ENCODE measurements at places on chromosomes 7 and 10. TPM values are rescaled to one million over a fixed set of nuclear protein-coding genes. Genes with fewer than 3 reads are reported as not detected.

GRCh38 chr7:144827621-144828020 lies 8.2 kb downstream of the TPK1 start:
- H3K4me3 ChIP-seq: no peak overlapping the region
- no peak for DNase-seq
- H3K27ac ChIP-seq: no peak overlapping the region
- no peaks in the 10 kb centered on the region for H3K36me3 ChIP-seq
- no peaks in the 10 kb centered on the region for H3K27me3 ChIP-seq
- H3K4me1 ChIP-seq: no peaks in the 10 kb centered on the region

- H3K36me3 ChIP-seq: no peaks in the 10 kb centered on the region
- H3K27ac ChIP-seq: no peak overlapping the region
- DNase-seq: no peak
- no peaks in the 10 kb centered on the region for H3K27me3 ChIP-seq
These were observed 39.9 kb downstream of the PWWP2B start for GRCh38 chr10:132436861-132437410.

GRCh38 chr10:58638388-58638787 lies 125.7 kb downstream of the BICC1 start:
- H3K27ac ChIP-seq: peak overlapping the region; percentile 16
- H3K36me3 ChIP-seq: no peaks in the 10 kb centered on the region
- peaks cover 21% of the 10 kb centered on the region for H3K4me1 ChIP-seq
- no peaks in the 10 kb centered on the region for H3K27me3 ChIP-seq
- H3K4me3 ChIP-seq: no peak overlapping the region

DNA sequence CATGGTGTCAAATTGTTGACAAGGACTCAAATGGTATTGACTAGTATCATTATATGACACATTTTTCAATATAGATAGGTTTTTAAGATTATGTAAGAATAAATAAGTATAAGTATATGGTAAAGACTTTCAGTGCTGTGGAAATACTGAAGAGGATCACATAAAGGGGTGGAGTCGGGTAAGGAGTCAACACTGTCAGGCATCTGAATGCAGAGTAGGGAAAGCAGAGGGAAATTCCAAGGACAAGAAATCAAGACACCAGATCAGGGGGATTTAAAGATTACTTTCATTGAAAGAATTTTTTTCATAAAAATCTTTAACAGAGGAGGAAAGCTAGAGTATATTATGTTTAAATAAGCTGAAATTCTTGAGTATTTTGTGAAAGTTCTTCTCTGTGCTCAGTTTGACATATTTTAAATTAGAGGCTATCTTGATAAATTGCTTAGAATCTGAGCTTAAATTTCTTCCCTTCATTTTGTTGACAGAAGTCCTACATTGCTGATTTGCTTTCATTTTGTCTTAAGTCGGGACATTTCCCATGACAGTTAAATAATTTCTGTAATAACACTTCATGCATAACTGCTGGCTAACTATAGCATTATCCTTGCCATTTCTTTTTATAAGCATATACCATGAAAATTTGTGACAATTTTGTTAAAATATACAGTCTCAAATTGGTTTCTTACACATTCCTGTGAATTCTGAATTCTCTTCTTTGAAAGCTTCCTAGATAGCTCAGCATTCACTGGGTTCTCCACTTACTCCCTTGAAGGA lies 244.3 kb downstream of the PRKG1 start:
- no peaks in the 10 kb centered on the region for H3K36me3 ChIP-seq
- no peaks in the 10 kb centered on the region for H3K27me3 ChIP-seq
- no peaks in the 10 kb centered on the region for H3K4me1 ChIP-seq
- no peak overlapping the region for H3K4me3 ChIP-seq

GRCh38 chr10:54710918-54711317 lies 90.1 kb downstream of the PCDH15 start:
- no peak overlapping the region for H3K27ac ChIP-seq
- DNase-seq: no peak
- no peak overlapping the region for H3K4me3 ChIP-seq
- H3K4me1 ChIP-seq: no peaks in the 10 kb centered on the region

DNA sequence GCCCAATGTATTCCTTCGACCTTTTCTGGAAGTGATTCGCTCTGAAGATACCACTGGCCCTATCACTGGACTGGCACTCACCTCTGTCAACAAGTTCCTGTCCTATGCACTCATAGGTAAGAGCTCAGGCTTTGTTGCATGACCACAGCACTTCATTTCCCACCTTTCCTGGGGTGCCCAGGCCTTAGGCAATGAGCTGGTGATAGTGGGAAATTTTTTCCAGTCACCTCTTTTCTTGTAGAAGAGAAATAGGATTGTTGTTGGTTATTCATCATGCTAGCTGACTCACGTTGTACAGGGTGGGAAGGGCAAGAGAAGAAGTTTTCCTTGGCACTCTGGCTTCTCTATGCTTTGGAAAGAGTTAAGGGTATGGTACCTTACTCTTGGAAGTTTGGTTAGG lies 51.4 kb upstream of the NFKB2 start:
- H3K4me3 ChIP-seq: no peak overlapping the region
- H3K27ac ChIP-seq: no peak overlapping the region
- H3K4me1 ChIP-seq: no peaks in the 10 kb centered on the region
- no peaks in the 10 kb centered on the region for H3K27me3 ChIP-seq
- peaks cover 19% of the 10 kb centered on the region for H3K36me3 ChIP-seq

- DNase-seq: peak; percentile 86
- no peaks in the 10 kb centered on the region for H3K27me3 ChIP-seq
These were observed 91.1 kb upstream of the PDGFA start for GRCh38 chr7:610531-611280.

GRCh38 chr7:106887421-106887820 lies 22.3 kb downstream of the PIK3CG start:
- no peak overlapping the region for H3K4me3 ChIP-seq
- H3K27me3 ChIP-seq: no peaks in the 10 kb centered on the region
- H3K4me1 ChIP-seq: no peaks in the 10 kb centered on the region
- no peak overlapping the region for H3K27ac ChIP-seq
- no peak for DNase-seq

GRCh38 chr7:50481867-50482266 lies 31.7 kb upstream of the FIGNL1 start:
- no peaks in the 10 kb centered on the region for H3K4me1 ChIP-seq
- DNase-seq: no peak
- no peak overlapping the region for H3K4me3 ChIP-seq
- H3K27me3 ChIP-seq: no peaks in the 10 kb centered on the region
- H3K27ac ChIP-seq: no peak overlapping the region

DNA sequence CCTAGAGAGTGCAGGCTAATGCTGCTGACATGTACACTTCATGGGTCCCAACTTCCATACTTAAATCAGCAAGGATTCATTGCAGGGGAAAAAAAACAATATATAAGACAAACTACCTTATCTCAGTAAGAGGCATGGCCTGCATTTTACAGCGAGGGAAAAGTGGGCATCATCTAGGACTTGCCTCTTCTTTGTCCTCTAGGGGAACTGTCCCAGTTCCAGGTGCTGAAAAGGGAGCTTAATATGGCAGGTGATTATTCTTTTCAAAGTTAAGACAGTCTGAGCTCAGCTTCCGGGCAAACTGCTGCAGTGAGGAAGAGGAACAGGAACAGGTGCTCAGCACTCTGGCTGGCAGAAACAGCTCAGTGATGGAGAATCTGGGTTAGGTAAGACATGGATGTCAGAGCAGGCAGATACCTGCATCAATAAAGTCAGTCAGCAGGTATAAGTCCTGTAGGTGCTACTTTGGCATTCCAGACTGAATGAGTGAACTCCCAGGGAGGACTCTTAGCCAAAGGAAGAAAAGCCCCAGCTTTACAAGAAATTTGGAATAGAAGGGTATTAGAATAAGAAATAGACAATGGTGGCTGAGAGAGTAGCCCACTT lies 147.2 kb downstream of the TMEM178B start:
- H3K4me1 ChIP-seq: no peaks in the 10 kb centered on the region
- H3K27me3 ChIP-seq: no peaks in the 10 kb centered on the region
- DNase-seq: no peak

GRCh38 chr10:131514454-131514853 lies 202.9 kb upstream of the TCERG1L start:
- H3K4me3 ChIP-seq: no peak overlapping the region
- no peak for DNase-seq
- no peaks in the 10 kb centered on the region for H3K4me1 ChIP-seq
- no peaks in the 10 kb centered on the region for H3K27me3 ChIP-seq
- H3K27ac ChIP-seq: no peak overlapping the region

DNA sequence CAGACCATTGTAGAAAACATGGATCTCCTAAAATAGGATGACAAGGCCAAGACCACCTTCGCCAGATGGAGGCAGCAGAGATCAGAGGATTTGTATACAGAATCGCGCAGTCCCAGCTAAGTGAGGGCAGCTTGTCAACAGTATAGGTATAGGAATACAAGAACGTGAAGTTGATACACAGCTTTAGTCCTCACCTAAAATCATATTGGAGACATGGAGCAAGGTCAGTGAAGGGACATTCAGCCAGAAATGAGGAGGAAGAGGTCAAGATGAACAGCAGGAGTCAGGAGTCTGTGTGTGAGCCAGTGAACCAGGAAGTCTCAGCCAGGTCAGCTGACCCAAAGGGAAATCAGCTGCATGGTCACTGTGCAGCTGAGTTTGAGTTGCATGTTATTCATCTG lies 263.4 kb upstream of the PRKCQ start:
- no peak overlapping the region for H3K27ac ChIP-seq
- no peaks in the 10 kb centered on the region for H3K4me1 ChIP-seq
- H3K36me3 ChIP-seq: no peaks in the 10 kb centered on the region
- H3K4me3 ChIP-seq: no peak overlapping the region
- no peaks in the 10 kb centered on the region for H3K27me3 ChIP-seq

DNA sequence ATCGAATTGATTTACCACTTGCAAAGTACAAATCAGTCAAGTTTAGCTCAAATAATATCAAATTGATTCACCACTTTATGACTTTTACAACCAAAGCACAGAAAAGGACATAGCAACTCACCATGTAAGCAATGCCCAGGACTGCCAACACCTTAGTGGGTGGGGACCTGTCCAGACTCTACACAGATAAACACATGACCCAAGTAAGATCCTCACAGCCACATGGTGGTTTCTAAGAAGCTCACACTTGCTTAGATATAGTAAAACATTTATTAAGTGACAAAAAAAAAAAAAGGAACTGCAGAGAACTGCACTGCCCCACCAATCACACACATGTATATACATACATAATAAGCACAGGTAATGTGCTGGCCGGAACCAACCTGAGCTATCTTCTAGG lies 116.2 kb downstream of the SLC25A13 start:
- no peaks in the 10 kb centered on the region for H3K4me1 ChIP-seq
- H3K27ac ChIP-seq: no peak overlapping the region

DNA sequence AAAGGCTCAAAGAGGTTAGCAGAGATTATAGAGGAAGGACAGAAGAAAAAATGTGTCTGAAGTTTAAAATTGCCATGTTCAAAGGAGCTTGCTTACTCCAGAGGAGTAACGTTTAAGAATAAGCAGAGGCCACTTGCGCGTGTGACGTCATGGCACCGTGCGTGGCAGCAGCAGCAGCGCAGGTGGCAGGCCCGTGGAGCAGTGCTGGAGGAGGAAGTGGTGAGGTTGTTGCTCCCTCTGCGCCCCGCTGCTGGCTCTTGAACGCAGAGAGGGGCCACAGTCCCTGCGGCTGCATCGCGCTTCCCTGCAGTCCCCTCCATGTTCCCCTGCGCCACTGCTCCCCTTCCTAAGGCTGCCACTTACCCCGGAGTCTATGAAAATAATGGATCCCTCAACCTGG lies 37.5 kb downstream of the GDI2 start:
- no peaks in the 10 kb centered on the region for H3K27me3 ChIP-seq
- H3K27ac ChIP-seq: peak overlapping the region; percentile 53
- DNase-seq: no peak
- H3K36me3 ChIP-seq: peaks cover 15% of the 10 kb centered on the region

DNA sequence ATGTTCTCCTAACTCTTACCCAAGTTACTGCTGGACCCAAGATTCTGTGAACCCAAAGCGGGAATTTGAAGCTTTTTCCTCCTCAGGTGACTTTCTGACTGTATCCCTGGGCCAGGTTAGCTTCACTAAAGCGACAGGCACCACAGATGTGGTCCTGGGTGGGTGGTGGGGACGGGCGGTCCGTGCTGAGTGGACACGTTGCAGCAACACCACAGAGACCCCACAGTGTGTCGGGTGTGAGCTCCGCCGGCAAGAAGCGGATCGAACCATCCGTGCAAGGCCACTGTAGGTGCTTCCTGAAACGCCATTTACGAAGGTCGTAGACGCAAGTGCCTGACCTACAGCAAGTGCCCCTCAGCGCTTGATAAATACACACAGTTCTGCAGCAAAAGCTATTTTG lies 325.9 kb downstream of the ADARB2 start:
- H3K27me3 ChIP-seq: no peaks in the 10 kb centered on the region
- no peaks in the 10 kb centered on the region for H3K36me3 ChIP-seq
- peak; percentile 21 for DNase-seq
- H3K4me1 ChIP-seq: no peaks in the 10 kb centered on the region
- H3K27ac ChIP-seq: no peak overlapping the region

DNA sequence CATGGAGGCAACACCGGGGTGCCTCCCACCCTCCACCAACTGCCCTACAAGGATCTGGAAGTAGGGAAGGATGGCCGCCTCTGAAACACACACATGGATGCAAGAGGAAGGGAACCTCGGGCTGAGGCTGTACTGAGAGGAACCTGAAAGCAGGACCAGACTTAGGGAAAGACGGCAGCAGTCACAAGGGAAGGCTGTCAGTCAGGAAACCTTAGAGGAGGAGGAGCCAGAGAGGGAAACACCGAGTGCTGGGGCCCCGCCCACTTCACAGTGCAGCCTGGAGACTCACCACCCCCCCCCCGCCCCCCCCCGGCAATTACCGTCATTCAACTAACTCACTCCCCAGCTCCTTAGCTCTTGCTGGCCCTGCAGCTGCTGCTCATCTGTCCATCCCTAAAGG lies 2.5 kb downstream of the CYREN start:
- no peaks in the 10 kb centered on the region for H3K4me1 ChIP-seq
- DNase-seq: peak; percentile 58
- no peaks in the 10 kb centered on the region for H3K27me3 ChIP-seq
- H3K27ac ChIP-seq: peak overlapping the region; percentile 97
- H3K36me3 ChIP-seq: peaks cover 34% of the 10 kb centered on the region

DNA sequence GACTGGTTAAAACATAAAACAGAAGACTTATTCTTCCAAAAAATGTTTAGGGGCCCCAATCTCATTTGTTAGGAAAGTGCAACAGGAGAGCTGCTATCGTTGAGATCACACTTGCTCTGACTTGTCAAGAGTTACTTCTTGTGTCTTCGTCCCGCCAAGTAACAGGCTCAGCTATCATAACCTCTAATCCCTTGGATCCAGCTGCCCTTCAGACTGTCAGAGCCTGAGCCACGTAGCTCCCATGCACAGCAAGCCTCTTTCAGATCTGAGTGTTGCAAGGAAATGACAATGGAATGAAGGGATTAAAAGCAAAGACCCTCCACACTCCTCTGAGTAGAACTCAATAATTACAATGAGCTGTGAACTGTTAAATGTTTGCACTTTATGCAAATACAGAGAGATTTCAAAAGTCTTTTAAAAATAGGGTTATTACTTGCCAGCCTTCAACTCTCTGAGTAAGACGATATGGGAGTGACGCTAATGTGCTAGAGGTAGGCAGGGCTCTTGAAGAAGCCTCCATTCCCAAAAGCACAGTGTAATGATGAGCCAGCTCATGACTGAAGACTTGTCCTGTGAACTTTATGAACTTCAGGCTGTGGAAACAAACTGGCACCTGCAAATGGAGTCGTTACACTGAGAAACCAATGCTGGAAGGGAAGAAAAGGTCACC lies 28.4 kb upstream of the CDK13 start:
- no peaks in the 10 kb centered on the region for H3K27me3 ChIP-seq
- no peaks in the 10 kb centered on the region for H3K36me3 ChIP-seq
- no peak overlapping the region for H3K4me3 ChIP-seq
- DNase-seq: no peak
- no peaks in the 10 kb centered on the region for H3K4me1 ChIP-seq

Gene CLCN1
- total RNA-seq: not detected

Gene IDI2
- total RNA-seq: 0.24 TPM

Gene LZTS2
- total RNA-seq: 71.0 TPM

Gene FAM25G
- total RNA-seq: not detected

Gene TMEM184A
- not detected for total RNA-seq

Gene ADAM22
- total RNA-seq: 1.9 TPM

Gene PNLIPRP2
- not detected for total RNA-seq

Gene POP7
- total RNA-seq: 19.1 TPM

Gene UBTD1
- 26.7 TPM for total RNA-seq

Gene INA
- not detected for total RNA-seq
